ENCODE measurements at places on chromosomes 12 and 14.

GRCh38 chr12:108967869-108968540, 52.9 kb downstream of the SVOP start:
- no peak for DNase-seq

DNA sequence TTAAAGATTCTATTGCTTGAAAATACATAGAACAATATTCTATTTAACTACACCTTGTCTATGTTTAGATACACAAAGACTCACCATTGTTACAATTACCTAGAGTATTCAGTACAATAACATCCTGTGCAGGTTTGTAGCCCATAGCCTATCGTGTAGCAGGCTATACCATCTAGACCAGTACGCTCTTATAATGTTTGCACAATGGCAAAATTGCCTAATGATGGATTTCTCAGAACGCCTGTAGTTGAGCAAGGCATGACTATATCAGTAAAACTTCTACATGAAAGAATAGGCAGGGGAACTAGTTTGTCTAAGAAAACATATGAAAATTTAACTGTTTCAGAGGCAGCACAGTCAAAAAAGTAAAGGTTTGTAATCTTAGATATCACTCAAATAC, 375.9 kb downstream of the DAD1 start:
- DNase-seq: no peak

- no peak for DNase-seq
These were observed 111.2 kb downstream of the LGMN start for GRCh38 chr14:92637228-92637627.

- DNase-seq: no peak
These were observed 2.4 kb downstream of the LRIG3 start for GRCh38 chr12:58917699-58918468.

GRCh38 chr14:77183896-77184295, 2.3 kb downstream of the TMEM63C start:
- DNase-seq: no peak

- no peak for DNase-seq
These were observed 6.3 kb upstream of the TPCN1 start for GRCh38 chr12:113214895-113215400.

DNA sequence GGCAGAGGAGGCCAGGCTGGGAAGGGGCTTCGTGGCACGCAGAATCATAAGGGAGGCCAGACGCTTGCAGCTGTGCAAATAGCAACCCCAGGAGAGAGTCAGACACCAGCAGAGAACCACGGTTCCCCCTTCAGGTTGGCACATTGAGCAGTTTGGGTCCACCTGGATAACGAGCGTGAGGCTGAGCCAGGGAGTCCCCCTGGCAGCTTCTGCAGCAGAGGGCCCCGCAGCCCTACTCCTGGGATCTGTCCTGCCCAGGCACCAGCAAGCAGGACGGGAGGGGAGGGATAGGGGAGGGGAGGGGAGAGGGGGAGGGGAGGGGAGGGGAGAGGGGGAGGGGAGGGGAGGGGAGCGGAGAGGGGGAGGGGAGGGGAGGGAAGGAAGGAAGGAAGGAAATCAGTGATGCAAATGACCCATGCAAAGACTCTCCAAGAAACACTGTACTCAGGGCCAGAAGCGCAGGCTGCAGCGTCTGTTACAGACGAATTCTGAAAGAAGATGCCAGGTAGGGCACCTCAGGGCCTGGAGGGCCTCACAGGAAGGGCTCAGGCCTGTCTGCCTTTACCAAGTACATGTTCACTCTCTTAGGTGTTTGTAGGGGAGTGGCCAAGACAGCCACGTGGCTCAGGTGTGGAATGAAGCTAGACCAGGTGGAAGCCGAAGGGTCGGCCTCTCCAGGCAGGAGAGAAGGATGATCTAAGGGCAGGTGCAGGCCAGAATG, 32.3 kb upstream of the MMP17 start:
- no peak for DNase-seq

DNA sequence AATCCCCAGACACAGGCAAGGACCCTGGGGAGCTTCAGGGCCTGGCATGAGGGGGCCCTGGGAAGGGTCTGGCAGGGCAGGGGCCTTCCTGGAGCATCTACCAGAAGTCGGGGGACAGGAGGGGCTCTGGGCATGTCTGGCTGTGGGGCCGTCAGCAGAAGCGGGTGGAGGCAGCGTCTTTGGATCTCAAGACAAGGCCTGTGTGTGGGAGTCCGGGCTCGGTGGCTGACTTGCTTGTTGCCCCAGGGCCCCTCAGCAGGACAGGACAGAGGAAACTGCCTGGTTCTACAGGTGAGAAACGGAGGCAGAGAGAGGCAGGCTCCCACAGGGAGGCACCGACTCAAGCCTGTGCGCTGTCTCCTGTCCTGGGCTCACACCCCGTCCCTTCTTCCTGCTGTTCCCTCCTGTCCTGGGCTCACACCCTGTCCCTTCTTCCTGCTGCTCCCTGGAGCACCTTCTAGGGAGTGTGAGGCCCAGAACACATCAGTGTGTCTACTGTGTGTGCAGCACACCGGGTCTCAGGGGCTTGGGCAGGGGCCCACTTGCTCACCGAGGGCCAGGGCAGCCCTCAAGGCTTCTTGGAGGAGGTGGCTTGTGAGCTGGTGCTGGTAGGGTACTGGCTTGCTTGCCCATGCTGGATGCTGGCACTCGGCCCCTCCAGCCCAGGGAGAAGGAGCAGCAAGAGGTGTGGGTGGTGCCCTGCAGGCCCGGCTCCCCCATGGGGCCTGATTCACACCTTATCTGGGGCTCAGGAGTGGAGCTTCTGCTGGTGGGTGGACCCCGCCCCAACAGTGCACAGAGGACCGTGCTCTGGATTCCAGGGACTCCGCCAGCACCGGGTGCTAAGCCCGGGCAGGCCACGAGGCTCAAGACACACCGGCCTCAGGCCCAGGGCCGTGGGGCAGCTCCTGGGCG, 14.9 kb downstream of the ASPG start:
- no peak for DNase-seq

DNA sequence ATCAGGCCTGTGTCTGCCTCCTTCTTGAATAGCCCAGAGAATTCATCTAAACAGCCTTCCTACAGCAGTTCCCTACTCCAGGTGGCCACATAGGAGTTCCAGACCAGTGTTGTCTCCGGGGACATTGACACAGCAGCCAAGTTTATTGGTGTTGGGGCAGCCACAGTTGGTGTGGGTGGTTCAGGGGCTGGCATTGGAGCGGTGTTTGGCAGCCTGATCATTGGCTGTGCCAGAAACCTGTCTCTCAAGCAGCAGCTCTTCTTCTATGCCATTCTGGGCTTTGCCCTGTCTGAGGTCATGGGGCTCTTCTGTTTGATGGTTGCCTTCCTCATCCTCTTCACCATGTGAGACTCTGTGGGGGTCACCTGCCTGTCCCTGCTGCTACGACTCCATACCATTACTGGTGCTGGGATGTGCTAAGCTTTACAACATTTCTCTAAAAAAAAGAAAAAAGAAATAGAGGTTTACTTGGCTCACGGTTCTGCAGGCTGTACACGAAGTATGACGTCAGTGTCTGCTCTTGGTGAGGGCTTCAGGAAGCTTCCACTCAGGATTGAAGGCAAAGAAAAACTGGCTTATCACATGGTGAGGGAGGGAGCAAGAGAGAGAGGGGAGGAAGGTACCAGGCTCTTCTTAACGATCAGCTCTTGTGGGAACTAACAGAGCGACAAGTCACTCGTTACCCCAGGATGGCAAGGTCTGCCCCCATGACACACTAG, 57.5 kb downstream of the CHST11 start:
- DNase-seq: no peak

GRCh38 chr12:124746649-124747425, 116.8 kb downstream of the SCARB1 start:
- DNase-seq: no peak

DNA sequence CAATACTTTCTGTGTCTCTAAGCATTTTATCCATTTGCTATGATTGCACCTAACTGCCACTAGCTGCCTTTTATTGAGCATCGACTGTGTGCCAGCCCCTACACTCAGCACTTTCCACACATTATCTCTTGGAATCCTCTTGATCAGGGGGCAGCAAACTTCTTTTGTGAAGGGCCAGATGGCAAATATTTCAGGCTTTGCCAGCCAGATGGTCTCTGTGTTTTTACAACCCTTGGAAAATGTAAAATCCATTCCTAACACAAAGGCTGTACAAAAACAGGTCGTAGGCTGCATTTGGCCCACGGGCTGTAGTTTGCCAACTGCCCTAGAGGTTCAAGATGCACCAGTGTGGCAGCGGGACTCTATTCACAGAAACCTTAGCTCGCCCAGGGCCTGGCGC, 19.5 kb downstream of the FOXN4 start:
- no peak for DNase-seq

- DNase-seq: no peak
These were observed 55.5 kb downstream of the ANO2 start for GRCh38 chr12:5889381-5890047.

DNA sequence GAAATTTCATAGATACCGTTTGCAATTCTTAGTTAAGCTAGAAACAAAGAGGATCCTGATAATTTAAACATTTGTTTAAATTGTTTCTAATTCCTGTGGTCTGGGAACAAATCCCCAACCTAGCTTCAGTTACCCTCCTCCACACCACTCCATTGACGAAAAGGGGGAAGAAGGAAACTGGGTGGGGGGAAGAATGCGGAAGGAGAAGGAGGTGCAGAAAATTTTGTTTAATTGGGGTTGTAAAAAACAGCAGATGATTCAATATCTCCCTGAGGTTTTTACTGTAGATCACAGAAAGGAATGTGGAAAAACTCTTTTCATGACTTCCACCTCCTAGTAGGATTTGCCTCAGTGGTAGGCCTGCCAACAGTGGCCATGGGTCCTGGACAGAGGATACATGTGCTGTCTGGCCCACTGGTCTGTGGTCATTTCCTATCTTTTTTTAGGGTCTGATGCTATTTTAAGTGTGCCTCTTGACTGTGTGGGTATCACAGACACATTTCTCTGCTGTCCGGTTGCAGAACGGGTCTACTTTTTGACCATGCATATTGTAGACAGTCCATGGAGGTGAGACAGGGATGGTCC, 122.9 kb upstream of the PCED1B start:
- DNase-seq: no peak

DNA sequence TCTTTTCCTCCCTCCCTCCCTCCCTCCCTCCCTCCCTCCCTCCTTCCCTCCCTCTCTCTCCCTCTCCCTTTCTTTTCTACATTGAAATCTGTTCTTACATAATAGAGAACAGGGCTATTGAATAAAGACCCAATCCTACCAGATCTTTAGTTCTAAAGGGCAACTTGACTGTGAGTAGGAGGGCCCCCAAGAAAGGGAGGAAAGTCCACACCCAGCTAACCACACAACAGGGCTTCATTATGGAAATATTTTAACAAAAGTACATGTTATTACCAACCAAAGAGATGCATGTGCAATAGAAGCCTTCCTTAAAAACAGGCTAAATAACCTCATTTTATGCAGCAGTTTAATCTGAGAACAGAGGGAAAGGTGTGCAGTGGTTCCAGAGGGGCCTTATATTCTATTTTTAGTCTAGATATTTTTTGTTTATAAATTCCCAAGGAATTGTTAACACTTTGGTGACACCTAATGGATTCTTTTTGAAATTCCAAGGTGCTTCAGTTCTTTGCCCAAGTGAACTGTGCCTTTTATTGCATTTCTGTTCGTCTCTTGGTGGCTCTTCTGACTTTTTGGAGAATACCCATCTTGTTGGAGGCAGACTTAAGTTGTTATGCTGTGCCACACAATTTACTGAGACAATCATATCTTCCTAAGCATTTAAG, 63.0 kb downstream of the GNS start:
- no peak for DNase-seq

GRCh38 chr12:71772735-71773134, 18.1 kb downstream of the RAB21 start:
- no peak for DNase-seq

GRCh38 chr12:50394469-50395029, 1.9 kb downstream of the FAM186A start:
- no peak for DNase-seq

DNA sequence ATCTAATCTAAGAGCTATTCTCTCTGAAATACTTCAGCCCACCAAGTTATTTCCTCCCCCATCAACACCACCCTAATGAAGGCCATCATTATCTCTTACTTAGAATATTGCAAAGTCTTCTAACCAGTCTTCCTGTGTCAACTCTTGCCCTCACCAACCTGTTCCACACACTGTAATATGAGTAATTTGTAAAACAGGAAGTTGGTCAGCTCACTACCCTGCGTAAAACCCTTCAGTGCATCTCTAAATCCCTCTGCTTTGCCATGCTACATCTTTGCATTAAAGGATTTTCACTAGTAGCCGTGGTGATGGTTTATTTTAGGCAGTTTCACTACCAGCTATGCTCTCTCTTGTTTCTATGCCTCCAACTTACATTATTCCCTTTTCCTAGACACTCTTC, 70.0 kb downstream of the KIF21A start:
- DNase-seq: no peak

DNA sequence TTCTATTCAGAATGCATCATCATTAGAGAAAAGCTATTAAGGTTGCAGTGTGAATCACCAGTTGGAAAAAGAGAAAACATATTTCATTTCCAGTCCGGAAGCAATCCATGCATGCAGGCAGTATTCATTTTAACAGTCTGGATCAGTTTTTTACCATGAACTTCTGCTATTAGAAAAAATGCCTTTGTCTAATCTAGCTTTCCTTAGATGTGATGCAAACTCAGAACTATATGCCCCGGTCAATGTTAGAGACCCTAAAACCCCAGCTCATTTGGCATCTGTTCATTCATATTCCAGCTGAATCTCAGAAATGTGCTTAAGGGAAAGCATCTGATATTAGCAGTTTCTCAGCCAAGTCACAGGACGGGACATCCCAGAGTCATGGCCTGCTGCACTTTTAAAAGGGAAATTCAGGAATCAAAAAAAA, 8.5 kb downstream of the IRAK3 start:
- DNase-seq: no peak

DNA sequence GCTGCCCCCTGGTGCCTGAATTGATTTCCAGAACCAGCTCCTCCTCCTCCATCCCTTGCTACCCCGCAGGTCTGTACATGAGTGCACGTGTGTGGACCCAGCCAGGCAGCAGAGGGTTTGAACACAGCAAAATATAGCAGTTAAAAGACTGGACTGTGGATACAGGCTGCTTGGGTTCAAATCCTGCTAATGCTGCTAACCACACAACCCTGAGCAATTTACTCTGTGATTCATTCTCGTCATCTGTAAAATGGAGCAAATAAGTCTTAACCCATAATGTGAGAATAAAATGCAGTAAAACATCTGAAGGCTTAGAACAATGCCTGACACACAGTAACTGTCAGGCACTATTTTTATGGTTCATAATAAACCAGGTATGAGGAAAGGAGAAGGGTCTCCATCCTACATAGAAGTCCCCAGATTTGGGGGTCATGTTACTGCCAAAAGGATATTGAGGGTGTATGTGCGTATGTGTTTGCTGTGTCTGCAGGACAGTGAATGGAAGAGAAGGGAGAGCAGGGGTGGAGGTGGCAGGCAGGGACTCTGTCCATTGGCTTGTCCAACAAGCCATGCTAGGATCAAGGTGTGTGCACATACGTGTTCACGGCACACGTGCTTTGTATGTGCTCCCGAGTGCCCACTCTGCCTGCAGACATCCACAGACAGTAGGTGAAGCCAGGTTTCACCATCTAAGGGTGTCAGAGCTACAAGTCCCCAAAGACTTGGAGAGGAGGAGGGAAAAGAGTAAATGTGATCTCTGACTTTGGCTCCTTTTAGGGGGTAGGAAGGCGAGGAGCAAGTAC, 1.5 kb upstream of the STAT6 start:
- DNase-seq: no peak
